GM12878 (cell line): ENCODE measurements at places on chromosomes 7 and 10. TPM values are rescaled to one million over a fixed set of nuclear protein-coding genes. Genes with fewer than 3 reads are reported as not detected.

GRCh38 chr10:24360282-24361127 lies 151.6 kb downstream of the KIAA1217 start:
- no peak overlapping the region for H3K27ac ChIP-seq
- H3K36me3 ChIP-seq = no peaks in the 10 kb centered on the region
- DNase-seq = no peak
- H3K4me1 ChIP-seq = no peaks in the 10 kb centered on the region
- H3K4me3 ChIP-seq = no peak overlapping the region

The CPEB3 gene
- total RNA-seq = 1.7 and 2.3 TPM in 2 replicates

DNA sequence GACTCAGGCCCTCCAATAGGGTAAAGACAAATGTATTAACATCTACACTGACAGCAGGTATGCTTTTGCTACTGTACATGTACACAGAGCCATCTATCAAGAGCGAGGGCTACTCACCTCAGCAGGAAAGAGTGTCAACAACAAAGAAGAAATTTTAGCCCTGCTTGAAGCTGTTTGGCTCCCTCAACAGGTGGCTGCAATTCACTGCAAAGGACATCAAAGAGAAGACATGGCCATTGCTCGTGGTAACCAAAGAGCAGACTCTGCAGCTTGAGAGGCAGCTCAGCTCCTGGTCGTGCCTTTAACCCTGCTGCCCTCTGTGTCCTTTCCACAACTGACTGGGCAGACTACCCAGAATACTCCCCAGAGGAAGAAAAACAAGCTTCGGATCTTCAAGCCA lies 5.1 kb downstream of the AKR1B15 start:
- DNase-seq = no peak
- H3K4me3 ChIP-seq = no peak overlapping the region
- peaks cover 12% of the 10 kb centered on the region for H3K4me1 ChIP-seq
- no peak overlapping the region for H3K27ac ChIP-seq
- no peaks in the 10 kb centered on the region for H3K36me3 ChIP-seq

- H3K4me1 ChIP-seq = peaks cover 8% of the 10 kb centered on the region
- DNase-seq = no peak
- no peak overlapping the region for H3K27ac ChIP-seq
- no peaks in the 10 kb centered on the region for H3K27me3 ChIP-seq
- no peak overlapping the region for H3K4me3 ChIP-seq
These were observed 18.2 kb downstream of the HNRNPF start for GRCh38 chr10:43390759-43391158.

- H3K4me3 ChIP-seq = no peak overlapping the region
- H3K27me3 ChIP-seq = peaks cover 1% of the 10 kb centered on the region
- no peaks in the 10 kb centered on the region for H3K4me1 ChIP-seq
- no peaks in the 10 kb centered on the region for H3K36me3 ChIP-seq
- H3K27ac ChIP-seq = no peak overlapping the region
- no peak for DNase-seq
These were observed 13.3 kb upstream of the C10orf53 start for GRCh38 chr10:49666054-49666615.
